Activated T-cell treated with anti-CD3 and anti-CD28 coated beads for 48 hours (primary cell): ENCODE measurements at places on chromosomes 4 and X.
A peak's percentile ranks its signal among the peaks of the same experiment; 100 is the strongest.

- DNase-seq = no peak
Measured at GRCh38 chr4:6362896-6363295, 93.2 kb downstream of the WFS1 start.

DNA sequence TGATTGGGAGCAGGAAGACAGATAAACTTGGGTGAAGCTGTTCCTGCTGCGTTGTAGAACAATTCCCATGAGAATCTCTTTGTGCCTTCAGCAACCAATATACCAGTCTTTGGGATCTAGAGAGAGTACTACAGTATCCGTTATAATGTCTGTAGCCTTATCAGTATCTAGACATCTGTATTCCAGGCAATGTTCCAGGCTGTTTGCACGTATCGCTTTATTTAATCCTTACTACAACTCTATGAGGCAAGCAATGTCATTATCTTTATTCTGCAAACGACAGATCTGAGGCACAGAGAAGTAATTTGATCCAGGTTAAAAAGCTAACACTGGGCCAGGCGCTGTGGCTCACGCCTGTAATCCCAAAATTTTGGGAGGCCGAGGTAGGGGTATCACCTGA is 251.6 kb downstream of the ARHGAP24 start:
- DNase-seq = no peak

DNA sequence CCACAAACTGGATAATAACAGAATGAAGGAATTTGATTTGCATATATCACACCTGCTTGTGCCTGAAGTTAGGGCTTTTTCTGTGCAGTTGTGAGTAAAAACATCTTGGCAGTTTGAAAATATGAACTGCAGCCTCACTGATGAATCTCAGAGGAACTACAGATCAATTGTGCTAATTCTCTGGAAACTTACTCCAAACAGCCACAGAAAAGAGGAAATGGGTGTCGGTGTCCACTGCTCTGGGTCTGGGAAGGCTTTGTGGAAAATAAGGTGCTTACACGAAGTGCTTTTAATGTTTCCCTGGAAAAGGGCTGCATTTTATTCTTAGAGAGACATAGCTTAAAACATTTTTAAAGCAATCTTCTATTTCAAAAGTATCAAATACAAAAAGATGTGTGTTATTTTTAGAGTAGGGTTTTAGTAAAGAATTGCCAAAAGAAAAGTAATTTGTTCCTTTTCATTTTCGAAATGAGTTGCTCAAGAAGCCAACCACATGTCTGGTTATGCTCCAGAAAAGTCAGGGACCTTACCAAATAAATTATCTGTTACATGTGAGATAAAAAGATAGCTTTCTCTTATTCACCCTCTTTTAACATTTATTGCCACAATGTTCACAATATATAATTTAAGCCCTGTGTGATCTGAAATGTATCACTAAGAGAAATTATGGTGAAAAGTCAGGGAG is 240.1 kb downstream of the FRAS1 start:
- DNase-seq = no peak

DNA sequence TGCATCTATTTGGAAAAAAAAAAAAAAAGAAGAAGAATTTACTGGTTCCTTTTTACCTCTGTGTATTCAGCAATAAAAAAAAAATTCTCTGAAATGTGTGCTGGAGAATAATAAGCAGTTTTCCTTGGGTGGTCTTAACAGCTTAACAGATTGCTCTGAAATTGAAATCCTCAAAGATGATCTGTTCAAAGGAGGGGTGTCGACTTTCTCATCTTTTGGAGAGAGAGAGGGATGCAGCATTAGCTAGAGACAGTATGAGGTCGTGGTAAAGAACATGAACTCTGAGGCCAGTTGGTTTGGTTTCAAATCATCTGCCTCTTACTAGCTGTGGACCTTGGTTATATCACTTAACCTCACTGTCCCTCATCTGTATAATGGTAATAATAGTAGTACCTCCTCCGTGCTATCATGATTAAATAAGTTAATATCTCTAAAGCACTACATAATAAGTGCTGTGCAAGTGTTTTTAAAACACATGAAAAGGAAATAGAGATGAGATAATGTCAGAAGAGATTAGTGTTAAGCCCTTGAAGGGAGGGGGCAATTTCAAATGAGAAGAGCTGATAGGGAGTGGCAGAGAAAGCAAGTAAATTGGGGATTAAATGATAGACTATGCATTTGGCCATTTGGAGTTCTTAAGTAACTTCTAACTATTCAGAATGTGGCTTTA is 109.9 kb upstream of the LIMCH1 start:
- DNase-seq = no peak

- DNase-seq = no peak
Measured at GRCh38 chr4:93084599-93085305, 743.8 kb upstream of the ATOH1 start.

DNA sequence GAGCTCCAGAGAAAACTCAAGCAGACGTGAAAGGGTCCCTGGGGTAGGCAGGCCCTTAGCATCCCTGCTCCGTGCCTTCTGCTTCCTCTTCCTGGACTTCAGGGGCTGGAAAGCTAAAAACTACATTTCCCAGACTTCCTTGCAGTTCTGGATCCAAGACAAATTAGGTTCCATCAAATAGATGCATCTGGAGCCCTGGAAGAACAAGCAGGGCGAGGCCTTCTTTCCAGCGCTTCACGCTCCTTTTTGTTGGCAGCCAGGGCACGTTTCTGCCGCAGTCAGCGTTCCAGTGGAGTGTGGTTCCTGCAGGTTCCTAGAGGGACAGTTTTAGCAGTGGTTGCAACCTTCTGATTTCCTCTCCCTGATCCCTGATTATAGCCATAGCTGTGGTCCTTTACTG is 53.6 kb upstream of the MSX1 start:
- DNase-seq = no peak

- no peak for DNase-seq
Measured at GRCh38 chrX:75273483-75273882, 402 bp upstream of the UPRT start.

- no peak for DNase-seq
Measured at GRCh38 chr4:11469650-11470437, 41.1 kb upstream of the HS3ST1 start.

- DNase-seq = no peak
Measured at GRCh38 chrX:25650216-25650820, 487.8 kb upstream of the MAGEB18 start.

DNA sequence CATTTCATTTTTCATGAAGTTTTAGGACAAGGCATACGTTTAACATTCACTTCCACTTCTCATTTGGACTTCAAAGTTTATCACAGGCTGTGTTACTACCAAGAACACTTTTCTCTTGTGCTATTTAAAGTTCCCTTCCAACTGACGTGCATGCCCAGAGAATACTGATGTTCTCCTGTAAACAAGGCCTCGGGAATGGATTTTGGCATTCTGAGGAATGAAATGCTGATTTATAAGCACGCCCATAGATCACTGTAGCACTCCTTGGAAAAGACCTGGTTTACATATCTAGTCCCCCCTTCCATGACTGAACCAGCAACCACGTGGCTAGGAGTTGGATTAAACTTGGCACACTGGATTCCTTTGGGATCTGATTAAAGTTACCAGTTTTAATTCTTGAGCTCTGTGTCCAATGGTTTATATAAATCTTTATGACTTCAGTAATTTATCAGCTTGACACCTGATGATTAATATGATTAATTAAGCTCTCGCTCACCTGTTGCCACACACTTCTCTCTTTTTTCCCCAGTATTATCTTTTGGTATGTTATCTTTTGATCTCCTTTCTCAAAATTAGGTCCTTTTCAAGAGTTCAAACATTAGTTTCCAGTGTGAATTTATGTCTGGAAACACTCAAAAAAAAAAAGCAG is 122.4 kb upstream of the HAND2 start:
- DNase-seq = no peak

DNA sequence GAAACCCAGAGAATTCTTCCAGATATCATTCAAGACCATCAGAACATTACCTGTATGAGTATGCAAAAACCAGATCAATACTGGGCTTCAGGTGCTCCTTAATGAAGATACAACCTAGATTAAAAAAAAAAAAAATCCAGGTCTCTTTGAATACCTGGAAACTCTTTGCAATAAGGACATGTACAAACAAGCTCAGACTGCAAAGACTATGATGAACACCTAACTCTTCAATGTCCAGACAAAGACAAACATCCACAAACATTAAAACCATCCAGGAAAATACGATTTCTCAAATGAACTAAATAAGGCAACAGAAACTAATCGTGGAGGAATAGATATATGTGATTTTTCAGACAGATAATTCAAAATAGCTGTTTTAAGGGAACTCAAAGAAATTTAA is 38.7 kb downstream of the NLRP2B start:
- DNase-seq = no peak

DNA sequence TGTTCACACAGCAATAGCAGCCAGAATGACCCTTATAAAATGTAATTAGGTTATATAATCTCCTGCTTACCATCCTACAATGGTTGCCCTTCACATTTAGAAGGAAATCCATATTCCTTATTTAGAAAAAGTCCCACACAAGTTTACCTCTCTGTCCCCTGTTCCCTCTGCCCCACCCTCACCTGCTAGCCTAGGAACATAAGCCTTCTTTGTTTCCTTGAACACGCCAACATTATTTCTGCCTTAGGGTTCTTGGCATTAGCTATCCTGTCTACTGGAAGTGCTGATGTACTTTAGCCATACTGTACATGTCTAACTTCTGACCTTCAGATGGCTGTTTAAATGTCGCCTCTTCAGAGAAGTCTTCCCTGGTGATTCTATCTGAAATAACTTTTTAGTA is 28.4 kb upstream of the USP53 start:
- no peak for DNase-seq

- no peak for DNase-seq
Measured at GRCh38 chrX:44891642-44892041, 18.7 kb downstream of the KDM6A start.

DNA sequence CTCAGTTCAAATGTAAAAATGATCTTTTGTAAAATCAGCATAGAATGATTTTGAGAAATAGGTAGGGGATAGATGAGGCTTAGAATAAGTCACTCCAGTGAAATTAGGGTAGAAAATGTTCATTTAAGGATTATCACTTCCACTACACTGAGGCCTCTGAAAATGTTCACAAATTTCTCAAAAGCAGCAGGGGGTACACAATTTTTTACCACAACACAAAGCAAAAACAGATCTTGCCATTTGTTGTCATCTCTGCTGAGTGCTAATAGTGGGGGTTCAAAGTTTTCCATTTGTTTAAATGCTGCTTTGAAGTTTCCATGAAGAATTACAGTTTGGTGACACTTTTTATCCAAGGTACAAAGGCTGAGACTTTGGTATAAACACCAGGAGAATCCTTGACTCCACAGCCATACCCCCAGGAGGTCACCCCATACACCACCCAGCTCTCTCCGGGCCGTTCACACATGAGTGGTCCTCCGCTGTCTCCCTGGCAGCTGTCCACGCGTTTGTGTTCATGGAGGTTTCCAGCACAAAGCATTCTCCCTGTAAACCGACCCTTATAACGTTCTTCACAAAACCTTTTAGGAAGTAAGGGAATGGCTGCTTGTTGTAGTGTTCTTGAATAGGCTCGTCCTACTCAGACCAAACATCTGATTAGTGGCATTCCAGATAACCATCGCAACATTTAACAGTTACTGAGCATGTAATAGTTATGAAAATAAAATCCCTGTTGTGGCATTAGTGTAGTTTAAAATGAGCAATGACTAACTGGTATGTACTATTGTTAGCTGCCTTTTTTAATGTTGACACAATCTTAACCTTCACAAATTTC is 71.0 kb downstream of the PRSS12 start:
- no peak for DNase-seq

DNA sequence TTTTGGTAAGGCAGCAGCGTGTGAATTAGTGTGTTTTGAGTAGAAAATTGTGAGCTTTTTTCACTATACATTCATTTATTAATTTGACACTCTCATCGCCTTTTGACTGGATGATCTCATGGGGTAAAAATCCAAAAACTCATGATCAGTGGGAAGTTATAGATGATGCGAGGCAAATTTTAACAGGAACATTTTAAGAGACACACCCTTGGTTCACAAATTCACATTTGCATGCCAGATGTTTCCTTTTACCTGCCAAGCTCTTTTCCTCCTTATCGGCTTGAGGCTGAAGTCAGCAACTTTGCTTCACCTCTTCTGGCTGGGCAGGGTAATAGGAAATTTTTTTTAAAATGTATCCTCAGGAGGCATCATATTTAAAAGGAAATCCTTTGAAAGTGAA is 318.0 kb upstream of the HS3ST1 start:
- no peak for DNase-seq

DNA sequence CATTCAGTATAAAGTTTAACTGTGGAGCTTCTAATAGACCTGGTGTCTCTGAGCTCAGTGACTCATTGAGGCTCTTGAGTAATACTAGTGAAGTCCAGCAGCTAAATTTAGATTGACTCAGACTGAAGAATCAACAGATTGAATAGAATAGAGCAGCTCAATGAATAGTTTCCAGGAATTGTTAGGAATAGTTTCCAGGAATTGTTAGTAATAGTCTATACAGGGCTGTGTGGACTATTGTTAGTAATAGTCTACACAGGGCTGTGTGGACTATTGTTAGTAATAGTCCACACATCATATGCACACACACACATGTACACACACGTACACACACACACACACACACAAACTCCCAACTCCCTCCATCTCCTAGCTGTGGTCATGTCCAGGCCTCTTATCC is 3.0 kb downstream of the GIMD1 start:
- no peak for DNase-seq

- peak; percentile 25 for DNase-seq
Measured at GRCh38 chr4:26321373-26322221, 783 bp downstream of the RBPJ start.

- no peak for DNase-seq
Measured at GRCh38 chr4:187075514-187075913, 351.9 kb upstream of the FAT1 start.

DNA sequence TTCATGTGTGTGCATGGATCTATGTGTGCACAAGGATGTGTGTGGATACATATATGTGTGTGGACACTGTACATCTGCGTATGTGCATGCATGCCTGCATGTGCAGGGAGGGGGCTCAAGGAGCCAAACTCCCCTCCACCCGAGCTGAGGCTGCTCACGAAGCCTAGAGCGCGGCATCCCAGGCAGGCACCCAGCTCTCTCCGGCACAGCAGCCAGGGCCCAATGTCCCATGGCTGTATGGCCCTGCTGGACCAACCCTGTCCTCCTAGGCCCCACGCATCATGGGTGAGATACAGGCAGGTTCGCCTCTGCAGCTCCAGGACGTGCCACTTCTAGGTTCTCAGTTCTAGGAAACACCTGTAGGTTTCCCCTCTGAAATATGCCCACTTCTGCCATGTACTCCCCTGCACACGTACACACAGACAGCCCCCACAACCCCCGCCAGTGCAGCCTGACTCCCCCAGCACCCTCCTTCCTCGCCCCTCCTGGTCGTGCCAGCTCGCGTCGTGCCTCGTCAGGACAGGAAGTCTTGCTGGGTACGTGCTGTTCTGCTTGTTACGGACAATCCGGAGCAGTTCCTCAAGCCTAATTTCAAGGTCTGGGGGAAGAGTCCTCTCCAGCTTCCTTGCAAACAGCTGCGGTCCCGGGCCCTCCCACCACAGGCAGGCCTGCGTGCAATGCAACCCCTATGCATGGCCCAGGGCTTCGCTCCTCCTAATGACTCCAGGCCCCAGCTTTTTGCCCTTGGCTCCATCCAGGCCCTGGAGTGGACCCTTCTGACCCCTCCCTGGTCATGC is 3.2 kb upstream of the ADRA2C start:
- DNase-seq = no peak

- DNase-seq = no peak
Measured at GRCh38 chr4:87366521-87367162, 24.3 kb downstream of the HSD17B11 start.
